Activated CD4-positive, alpha-beta T cell treated with anti-CD3 and anti-CD28 coated beads for 24 hours (primary cell): ENCODE measurements at places on chromosomes 16 and 17.

GRCh38 chr17:75418531-75418930 lies 13.1 kb upstream of the GRB2 start:
- no peak for DNase-seq

DNA sequence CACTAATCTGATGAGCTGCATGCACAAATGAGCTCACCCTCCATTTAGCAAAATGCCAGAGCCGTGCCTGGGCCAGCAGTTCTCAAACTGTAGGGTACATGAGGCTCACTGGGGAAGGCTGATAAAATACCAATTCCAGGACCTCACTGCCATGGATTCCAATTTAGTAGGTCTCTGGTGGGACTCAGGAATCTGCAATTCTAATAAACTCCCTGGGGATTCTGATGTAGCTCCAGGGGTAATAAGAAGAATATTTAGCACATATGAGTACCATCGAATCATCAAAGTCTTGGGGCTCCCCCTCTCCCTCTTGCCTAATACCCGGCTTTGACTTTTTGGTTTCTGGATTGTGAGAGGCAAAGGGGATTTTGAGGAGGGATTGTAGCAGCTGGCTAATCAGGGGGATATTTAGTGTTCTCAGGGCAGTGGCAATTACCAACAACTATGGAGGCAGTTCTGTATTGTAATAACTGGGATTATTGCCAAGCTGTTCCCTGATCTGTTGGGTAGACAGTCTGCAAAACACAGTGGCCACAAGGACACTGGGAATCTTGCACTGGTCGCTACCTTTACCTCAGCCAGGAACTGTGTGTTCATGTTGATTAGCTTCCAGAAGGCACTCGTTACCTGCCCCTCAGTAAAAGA lies 140.4 kb downstream of the SHISA9 start:
- no peak for DNase-seq

GRCh38 chr17:33291248-33292200 lies 1.6 kb downstream of the ASIC2 start:
- DNase-seq = no peak

- no peak for DNase-seq
These were observed 25.0 kb upstream of the C16orf78 start for GRCh38 chr16:49348408-49349176.

DNA sequence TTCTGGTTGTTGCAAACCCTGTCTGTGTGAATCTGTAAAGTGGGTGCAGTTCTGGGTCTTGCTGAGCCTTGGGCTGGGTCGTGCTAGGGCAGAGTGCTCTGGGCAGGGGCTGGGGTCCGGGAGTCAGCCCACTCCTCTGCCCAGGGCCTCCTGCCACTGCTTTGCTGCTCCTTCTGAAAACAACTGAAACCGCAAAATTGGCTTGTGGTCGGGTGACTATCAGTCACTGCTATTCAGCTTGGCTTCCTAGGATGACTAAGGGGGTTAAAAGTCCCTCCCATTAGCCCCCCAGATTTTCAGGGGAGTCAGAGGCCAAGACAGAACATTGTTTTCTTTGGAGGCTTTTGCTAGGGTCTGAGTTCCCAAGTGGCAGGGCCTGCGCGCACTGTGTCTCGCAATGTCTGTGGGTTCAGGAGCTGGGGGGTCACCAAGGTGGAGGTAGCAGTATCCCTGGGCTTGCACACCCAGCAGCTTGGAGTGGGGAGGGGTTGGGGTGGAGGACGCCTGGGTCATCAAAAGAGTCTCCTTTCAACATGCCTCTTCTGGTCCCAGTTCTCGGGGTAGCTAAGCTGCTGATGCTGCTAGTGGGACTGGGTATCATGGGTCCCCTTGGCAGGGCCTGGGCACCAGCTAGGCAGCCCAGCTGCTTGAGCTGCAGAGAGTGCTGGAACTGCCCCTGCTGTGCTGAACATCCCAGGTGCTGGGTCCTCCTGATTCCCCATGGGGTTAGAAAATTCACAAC lies 13.5 kb upstream of the TBX21 start:
- peak; percentile 65 for DNase-seq

DNA sequence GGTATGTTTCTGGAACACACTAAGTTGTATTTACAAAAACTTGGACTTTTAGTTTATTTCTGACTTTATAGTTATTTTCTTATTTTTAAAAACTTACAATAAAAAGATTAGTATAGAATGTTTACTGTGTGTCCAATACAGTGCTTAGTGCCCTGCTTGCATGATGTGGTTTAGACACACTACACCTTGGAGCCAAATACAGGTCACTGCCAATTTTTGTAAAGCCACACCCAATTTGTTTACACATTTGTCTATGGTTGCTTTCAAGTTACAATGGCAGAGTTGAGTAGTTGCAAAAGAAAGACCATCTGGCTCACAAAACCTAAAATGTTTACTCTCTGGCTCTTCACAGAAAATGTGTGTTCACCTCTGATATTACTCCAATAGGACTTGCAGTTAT lies 807.1 kb downstream of the KCNJ2 start:
- no peak for DNase-seq

DNA sequence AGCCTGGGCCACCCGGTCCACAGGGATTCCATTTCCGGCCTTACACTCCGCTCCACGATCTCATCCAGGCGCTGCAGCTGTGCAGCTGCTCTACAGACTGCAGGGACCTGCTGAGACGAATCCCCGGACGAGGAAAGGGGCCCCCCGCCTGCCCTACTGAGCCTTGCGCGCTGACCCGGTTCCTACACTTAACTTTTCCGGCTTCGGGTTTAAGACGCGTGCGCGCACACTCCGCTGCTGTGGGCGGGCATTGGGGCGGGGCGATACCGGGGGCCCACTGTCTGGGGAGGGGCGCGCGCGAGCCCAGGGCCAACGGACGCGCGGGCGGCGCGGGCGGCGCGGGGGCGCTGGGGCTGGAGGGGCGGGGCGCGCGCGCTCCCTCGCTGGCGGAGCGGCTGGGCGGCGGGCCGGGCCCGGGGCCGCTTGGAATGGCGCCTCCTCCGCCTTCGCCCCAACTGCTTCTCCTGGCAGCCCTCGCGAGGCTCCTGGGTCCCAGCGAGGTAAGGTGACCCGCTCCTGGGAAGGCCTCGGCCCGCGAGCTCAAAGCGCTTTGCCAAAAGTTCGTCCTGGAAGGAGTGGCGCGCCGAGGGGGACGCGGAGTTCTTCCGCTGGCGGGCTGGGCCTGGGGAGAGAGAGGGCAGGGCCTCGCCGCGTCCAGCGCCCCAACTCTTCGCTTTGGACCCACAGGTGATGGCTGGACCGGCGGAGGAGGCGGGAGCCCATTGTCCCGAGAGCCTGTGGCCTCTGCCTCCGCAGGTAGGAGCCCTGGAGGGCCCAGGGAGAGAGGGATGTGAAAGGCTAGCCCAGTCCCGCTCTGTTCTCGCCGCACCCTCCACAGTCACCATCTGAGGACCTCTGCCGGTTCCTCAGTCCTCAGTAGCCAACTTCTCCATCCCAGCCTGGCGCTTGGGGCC lies at the start of gene TP53I13:
Gene TP53I13, plus strand, starts transcription at position 371 of the 914 bp plus-strand sequence. Its CDS starts 58 bp downstream, at position 429.
- DNase-seq = peak; percentile 93

GRCh38 chr17:42153919-42154742 lies 658 bp downstream of the RAB5C start:
- DNase-seq = no peak

DNA sequence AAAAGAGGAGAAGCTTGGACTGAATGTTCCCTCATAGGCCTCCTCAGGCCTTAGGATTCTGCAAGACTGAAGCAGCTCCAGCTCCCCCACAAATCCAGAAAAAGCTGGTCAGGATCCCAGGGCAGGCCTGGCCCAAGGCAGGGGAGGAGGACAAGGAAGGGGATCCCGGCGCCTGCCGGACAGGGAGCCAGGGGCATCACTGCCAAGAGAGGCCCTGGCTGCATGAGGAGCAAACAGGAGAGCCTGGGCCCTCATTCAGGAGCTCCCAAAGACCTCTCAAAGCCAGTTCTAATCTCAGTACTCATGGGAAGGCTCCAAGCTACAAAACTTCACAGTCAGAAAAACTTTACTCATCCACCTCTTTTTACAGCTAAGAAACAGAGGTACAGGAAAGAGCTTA lies 67.3 kb downstream of the ZNF423 start:
- DNase-seq = no peak

DNA sequence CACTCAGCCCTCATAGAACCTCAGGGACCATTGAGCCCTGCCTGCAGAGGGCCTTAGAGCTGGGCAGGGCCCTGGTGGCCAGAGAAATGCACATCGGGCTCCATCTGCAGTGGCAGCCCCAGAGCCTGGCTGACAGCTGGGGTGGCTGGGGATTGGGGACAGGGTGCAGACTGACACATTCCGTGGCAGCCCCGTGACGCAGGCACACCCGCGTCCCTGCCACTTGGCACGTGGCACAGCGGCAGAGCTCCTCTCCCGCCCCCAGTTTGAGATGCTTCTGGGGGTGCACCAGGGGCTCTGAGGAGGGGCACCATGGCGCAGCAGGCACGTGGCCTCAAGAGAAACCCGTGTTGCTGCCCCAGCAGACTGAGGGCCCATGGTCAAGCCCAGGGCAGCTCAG lies 2.2 kb downstream of the FBXL16 start:
- no peak for DNase-seq

DNA sequence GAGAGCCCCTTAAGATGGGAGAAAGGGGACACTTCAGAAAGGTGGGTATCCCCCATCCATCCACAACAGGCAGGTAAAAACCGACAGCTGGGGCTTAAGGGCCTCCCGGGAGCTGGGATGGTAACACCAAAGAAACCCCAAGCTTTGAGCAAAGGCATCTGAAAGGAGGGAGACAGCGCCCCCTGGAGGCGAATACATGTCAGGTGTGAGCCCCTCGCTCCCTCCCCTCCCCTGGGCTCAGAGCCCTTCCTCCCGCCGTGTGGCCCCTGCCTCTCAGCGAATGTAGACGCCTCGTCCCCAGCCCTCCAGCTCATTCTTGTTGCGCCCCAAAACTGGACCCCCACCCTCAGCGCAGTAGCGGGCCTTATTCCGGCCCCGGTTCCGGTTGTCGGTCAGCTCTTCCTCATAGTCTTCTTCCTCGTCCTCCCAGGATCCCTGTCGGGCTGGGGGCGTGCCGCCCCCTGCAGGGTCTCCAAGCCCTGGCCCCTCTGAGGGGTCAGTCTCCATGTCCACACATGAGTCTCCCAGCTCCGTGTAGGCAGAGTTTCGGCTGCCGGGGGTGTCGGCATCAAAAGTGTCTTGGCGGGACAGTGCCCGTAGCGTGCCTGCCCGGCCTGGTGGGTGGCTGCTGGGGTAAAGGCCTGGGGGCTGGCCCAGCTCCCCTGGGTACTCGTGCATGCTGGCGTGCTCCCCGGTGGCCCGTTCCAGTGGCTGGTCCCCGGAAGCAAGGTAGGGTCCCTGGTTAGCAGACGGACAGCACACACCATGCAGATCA lies 9.1 kb upstream of the ARL5C start:
- DNase-seq = peak; percentile 63

GRCh38 chr16:74031551-74031950 lies 265.1 kb upstream of the PSMD7 start:
- no peak for DNase-seq

DNA sequence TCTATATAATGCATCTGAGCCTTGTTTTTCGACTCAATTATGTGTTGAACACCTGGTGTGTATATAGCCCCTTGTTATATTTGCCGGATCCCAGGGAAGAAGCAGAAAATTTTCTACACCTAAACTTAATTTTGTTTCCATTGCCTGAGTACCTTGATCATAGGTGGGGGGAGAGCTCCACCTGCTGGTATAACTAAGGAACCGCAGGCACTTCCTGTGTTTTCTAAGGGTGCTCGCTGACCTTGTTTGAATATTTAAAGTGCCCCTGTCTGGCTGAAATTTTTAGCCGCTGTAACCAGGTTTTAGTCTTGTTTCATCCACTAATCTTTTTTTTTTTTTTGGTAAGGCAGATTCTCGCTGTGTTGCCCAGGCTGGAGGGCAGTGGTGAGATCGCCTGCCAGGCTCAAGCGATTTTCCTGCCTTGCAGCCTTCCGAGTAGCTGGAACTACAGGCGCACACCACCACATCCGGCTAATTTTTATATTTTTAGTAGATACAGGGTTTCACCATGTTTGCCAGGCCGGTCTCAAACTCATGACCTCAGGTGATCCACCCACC lies 6.5 kb upstream of the NUBP1 start:
- DNase-seq = peak; percentile 41

- DNase-seq = no peak
These were observed 59.8 kb downstream of the PIPOX start for GRCh38 chr17:29102741-29103181.

GRCh38 chr16:48408688-48409087 lies 23.5 kb upstream of the SIAH1 start:
- DNase-seq = no peak

- DNase-seq = no peak
These were observed 884 bp upstream of the JPT1 start for GRCh38 chr17:75155191-75155601.

DNA sequence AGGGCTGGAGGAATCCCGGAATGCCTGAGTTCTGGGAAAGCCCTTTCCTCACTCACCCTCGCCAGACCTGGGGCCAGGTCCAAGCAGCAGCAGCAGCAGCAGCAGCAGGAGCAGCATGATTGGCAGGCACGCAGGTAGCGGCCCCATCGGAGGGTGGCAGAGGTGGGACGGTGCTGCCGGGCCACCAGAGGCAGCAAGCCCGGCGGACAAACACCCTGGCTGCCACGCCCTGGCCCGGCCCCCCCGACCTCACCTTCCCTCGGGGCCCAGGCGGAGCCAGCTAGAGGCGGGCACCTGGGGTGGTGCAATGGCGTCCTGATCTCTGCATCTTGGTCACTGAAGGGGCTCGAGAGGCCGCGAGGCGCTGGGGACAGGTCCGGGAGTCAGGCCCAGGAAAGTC lies 122.4 kb downstream of the LAT start:
- DNase-seq = no peak

DNA sequence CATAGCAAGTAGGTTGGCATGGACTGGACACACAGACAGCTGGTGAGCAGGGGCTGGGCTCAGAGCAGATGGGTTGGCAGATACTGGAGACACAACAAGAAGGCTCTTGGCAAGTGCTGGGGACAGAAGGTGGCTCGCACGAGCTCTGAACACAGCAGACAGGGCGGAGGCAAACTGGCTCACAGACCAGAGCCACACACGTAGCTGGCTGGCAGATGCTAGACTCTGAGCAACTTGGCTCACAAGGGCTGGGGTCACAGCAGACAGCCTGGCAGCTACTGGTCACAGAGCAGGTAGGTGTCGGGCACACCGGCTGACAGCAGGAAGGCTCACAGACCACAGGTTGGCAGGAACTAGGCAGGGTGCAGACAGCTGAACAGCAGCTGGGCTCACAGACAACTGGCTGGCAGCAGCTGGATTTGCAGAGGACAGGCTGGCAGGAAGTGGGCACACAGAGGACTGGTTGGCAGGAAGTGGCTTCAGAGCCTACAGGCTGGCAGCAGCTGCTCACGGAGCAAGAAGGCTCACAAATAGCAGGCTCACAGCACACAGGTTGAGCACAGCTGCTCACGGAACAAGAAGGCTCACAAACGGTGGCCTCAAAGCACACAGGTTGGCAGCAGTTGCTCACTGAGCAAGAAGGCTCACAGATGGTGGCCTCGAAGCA lies 725 bp downstream of the KRTAP16-1 start:
- peak; percentile 19 for DNase-seq

DNA sequence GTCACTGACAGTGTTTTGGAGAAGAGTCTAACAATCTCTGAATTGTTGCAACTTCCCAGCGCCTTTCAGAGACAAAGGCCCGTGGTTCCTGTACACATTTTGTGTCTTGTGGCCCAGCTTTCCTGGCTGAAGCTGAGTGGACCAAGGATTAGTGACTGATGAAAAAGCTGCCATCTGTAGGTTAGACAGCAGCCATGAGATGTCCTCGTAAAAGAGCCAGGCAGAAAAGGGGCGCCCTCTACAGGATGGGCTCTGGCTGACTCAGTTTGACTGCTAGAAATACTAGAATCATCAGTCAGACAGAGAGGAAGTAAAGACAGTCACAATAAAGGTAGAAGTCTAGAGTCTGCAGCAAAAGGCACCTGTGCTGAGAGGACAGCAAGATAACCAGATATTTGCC lies 26.5 kb upstream of the NF1 start:
- DNase-seq = peak; percentile 20

GRCh38 chr17:14046978-14047377 lies 22.3 kb upstream of the COX10 start:
- DNase-seq = no peak
